GM12892 (cell line): ENCODE measurements at places on chromosomes 6 and 20.

GRCh38 chr6:125165776-125166175, 12.2 kb downstream of the TPD52L1 start:
- DNase-seq, result no peak

GRCh38 chr20:277496-277781, 13.1 kb downstream of the C20orf96 start:
- DNase-seq, result no peak

DNA sequence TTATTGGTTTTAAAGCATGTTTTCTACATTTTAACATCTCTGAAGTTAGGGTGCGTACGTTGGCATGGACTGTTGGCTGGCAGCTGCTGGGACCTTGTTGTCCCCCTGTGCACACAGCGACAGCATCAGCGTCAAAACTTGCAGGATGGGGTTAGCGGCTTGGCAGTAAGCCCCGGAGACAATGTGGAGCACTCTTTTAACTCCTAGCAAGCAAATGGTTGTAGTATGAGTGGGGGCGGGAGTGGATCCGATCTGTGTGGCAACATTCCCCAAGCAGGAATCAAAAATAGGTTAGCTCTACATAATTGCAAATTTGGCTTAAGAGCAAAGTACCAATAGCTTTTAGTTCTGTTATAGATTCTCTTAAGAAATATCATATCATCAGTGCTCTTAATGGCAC, 70.1 kb downstream of the NRN1 start:
- DNase-seq, result no peak

GRCh38 chr6:14841901-14842421, 403.9 kb upstream of the JARID2 start:
- no peak for DNase-seq

- DNase-seq, result no peak
These were observed 69.5 kb upstream of the EPB41L1 start for GRCh38 chr20:36084897-36085613.

DNA sequence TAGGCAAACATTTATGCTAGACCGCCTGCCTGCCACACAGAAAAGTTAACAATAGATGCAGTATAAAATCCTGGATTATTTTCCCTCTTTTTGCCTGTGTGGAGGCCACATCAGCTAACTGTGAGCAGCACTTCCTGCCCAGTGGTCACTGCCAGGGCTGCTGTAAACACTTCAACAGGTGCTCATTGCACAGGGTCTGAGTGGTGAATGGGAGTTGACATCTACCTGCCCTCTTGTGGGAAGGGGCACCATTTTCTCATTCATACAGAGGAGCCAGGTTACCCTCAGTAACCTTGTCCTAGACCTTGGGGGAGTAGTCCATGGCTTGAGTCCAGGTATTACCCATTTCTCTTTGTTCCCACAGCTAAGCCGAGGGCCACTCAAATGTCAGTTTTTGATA, 235.3 kb downstream of the TMEM242 start:
- DNase-seq, result no peak

DNA sequence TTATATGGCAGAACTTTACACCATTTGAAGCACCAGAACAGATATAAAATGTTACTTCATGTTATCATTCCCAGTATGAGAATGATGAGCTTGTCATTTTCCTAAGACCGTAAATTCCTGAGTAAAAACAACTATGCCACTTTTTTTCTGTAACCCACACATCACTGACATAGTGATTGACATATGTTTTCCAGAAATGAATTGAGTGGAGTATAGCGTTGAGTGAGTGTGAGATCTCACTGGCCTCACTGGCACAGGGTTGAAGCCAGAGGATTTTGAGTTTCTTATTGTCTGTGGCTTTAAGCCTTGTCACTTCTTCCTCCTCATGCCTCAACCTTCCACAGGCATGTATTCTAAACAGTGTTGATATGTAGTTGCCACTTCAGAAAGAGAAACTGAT, 62.3 kb downstream of the PDE7B start:
- DNase-seq, result no peak

DNA sequence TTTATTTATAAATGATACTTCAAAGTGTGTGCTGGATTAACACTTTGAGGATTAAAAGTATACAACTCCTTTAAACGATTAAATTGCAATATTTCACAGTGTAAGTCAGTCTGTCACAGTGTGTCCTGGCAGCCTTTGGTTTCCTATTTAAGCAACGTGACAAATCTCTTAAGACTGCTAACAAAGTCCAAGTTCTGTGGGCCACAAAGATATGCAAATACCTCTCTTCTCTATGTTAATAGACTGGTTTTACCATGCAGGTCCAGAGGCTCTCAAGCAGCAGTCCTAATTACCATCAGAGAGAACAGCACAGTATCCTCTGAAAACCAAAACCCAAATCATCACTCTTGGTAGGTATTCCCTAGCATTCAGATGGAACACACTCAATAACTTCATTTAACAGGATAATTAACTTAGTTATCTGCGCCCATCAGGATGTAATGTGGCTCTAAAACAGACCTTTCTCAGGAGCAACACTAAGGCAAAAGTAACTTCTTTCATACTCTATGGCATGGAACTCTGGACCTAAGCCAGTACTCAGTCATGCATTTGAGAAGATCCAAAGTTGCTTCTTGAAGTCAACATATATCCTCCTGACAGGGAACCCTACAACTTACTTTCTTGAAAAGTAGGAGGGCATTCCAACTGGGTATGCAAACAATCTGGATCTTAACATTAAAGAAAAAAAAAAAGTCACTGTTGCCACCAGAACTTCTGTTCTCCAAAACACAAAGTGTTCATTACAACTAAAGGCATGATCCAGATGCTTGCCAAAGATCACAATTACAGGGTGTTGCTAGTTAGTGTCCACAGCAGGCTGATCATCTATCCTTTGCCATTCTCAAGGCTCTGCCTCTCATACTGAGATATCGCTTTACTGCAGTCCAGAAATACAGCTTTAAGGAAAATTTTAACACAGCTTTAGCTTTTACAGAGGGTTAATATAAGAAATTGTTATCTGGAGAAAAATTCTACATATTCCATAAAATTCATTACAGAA, 53.2 kb downstream of the MAN1A1 start:
- no peak for DNase-seq

- DNase-seq, result no peak
These were observed 148.5 kb upstream of the TAB2 start for GRCh38 chr6:149168968-149169367.

GRCh38 chr6:82687855-82688254, 324.2 kb downstream of the TPBG start:
- DNase-seq, result no peak

DNA sequence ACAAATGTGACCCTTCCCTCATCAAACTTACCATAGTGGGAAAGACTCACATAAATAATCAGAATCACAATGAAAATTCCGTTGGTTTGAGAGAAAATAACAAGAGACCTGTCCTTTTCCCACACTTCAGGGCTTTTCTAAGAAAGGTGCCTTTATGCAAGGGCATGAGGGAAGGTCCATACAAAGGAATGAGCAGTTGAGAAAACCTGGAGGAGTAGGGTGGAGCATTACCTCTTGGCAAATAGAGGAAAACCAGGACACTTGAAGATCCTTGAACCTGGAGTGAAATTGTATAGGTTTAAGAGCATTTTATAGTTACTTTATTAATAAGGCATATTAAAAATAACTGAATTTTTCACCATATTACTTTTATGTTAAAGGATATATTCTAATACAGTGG, 54.3 kb downstream of the UBR2 start:
- no peak for DNase-seq

- no peak for DNase-seq
These were observed 349.8 kb upstream of the ARID1B start for GRCh38 chr6:156427345-156427744.

GRCh38 chr6:92159046-92159445, 1260.3 kb downstream of the EPHA7 start:
- DNase-seq, result no peak

DNA sequence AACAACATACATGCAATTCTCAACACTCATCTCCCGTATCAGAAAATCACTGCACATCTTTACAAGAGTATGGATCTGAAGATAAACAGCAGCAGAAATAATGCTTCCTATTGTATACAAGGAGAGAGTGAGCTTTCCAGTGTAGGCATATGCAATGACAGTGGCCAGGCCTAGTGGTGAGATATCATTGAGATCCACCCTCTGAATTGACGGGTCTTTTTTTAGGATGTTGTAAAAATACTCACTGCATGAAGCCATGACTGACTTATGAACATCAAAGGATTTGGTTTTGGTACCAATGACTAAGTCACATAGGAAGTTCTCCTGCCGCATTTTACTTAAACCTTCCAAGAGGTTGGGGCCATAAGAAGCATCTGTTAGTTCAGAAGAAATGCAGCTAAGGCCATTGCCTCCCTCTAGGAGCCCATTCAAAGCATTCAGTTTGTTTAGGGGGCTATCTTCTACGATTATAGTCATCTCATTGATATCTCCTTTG, 10.8 kb downstream of the KLHL31 start:
- no peak for DNase-seq

DNA sequence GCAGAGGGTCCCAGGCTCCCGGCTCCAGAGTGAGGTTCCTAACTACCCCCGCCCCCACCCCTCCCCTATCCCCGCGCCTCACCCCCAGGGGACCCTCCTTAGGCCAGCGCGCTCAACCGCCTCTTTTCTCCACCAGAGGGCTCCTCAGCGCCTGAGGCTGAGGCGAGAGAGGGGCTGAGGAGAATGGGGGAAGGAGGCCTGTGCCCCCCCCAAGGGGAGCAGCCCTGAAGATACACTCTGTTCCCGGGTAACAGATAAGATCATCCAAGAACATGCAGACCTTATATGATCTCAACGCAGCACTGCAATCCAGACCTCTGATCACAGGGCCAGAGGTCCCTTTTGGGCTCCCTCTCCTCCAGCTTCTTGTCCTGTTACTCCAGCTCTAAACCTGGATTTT, 43.3 kb upstream of the MRPS10 start:
- no peak for DNase-seq

DNA sequence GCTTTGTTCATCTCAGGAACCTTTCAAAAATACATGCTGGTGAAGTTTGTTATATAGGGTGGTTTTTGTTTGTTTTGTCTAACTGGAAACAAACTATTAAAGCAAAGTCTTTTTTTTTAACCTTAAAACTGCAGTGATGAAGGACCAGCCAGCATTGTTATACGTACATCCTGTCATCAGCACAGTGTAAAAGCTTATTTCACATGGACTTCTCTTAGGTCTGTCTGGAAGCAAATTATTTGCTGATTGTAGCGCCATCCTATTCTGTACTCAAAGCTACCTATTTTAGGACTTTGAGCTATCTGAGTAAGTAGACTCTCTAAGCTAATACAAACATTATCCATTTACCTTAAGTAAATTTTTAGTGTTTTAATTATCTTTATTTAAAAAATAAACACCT, 61.7 kb downstream of the SNX9 start:
- DNase-seq, result no peak

DNA sequence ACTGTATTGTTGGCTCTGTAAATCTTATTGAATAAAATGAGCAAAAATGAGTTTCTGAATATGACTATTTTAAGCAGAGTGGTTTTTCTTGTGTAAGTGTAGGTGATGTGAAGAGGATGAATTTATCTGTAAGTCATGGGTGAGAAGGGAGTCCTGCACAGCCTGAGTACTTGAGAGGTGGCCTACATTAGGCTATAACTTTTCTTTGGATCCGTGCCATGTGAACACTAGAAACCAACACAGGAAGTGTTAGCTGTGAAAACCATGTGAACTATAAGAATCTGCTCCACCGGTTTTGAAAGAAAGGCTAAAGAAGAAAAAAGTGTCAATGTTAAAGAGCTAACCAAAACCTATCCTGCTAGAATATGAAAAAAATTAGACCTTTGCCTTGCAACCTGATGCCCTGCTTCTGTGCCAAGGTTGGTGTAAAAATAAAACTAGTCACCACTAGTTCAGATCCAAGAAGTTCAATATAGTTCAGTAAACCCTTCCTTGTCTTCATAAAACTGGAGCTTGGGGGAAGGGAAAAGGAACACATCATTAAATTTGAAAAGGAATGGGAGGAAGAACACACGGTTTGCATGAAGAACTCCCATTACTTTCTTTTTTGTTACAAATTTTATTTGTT, 21.3 kb downstream of the PLCB1 start:
- no peak for DNase-seq

DNA sequence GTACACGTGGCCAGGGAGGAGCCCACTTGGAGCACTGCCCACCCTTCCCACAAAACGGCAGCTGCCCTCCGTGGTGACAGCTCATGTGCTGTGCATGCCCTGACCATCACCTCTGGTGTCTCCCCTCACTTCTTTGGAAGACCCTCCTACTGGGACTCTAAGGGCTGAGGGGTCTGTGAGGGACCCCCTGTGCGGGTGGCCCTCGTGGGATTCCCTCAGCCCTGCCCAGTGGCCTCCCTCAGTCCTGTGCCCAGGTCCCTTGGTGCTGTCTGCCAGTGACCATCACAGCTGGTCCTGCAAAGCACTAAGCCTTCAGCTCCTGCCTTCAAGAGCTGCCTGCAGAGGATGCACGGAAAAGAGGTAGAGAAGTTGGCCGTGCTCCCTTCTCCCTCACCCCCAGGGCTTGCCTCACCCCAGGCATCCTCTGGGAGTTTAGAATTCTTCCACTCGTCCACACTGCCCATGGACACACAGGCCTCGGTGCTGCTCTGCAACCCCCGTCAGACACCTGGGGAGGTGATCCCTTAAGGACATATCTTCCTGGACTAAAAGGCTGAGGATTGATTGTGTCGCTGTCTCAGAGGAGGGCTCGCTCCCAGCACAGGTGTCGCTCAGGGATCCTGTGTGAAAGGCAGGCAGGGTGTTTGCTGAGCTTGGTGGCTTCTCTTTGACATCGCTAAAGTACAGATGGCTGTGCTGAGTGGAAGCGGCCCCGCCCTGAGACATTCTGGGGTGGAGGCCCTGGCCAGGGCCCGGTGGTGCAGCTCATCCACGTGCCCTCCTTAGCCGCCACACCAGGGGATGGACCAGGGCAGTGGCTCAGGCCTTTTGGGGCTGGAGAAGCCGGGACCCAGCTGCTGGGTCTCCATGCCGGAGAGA, 119.5 kb upstream of the FRMD1 start:
- no peak for DNase-seq

DNA sequence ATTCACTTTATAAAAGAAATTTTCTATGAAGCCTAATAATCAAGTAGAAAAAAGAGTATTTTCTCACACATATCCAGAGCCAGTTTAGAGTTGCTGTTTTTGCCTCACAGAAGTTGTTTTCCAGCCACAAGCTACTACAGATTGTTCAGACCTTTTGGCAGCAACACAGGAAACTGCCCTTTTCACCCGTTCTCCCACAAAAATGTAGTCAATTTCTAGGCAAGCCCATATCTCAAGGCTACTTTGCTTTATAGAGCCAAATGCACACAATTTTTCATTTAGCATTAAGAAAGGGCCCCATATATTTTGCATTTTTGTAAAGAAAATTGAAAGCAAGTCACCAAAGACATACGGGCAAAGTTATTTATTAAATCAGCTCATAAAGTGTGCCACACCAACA, 49.5 kb downstream of the EPB41L2 start:
- no peak for DNase-seq

DNA sequence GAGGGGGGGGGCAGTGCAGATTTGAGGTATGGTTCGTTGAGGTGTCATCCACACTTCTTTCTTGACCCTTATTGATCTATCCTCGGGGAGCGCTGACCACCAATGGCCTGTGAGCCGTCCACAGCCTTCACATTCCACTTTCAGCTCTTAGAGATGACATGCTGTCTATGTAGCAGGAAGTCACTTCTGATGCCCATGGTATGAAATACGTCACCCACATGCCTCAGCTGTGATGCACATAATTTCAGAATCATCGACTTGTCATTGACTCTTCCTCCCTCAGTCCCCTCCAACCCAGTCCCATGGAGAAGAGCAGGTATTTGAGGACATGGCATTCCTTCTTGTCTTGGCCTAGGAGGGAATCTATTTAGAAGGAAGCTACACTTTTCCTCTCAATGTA, 4.7 kb upstream of the ADGRF5 start:
- no peak for DNase-seq

GRCh38 chr6:100664274-100665040, 199.7 kb upstream of the SIM1 start:
- DNase-seq, result no peak
